Panc1 (cell line): ENCODE measurements at places on chromosomes 2 and 18. TPM values are rescaled to one million over a fixed set of nuclear protein-coding genes. Genes with fewer than 3 reads are reported as not detected.

- no peaks in the 10 kb centered on the region for H3K27me3 ChIP-seq
- peaks cover 13% of the 10 kb centered on the region for H3K36me3 ChIP-seq
- no peak overlapping the region for H3K4me3 ChIP-seq
- DNase-seq: no peak
Measured at GRCh38 chr18:9206421-9206820, 69.8 kb downstream of the ANKRD12 start.

- H3K4me1 ChIP-seq: no peaks in the 10 kb centered on the region
- H3K27me3 ChIP-seq: 0 out of 2 replicates have a peak, but pooled peaks cover 2% of the 10 kb centered on the region
- H3K27ac ChIP-seq: no peak overlapping the region
- no peaks in the 10 kb centered on the region for H3K36me3 ChIP-seq
- no peak for DNase-seq
- no peak overlapping the region for H3K4me3 ChIP-seq
Measured at GRCh38 chr2:106358081-106358480, 110.1 kb downstream of the RGPD3 start.

DNA sequence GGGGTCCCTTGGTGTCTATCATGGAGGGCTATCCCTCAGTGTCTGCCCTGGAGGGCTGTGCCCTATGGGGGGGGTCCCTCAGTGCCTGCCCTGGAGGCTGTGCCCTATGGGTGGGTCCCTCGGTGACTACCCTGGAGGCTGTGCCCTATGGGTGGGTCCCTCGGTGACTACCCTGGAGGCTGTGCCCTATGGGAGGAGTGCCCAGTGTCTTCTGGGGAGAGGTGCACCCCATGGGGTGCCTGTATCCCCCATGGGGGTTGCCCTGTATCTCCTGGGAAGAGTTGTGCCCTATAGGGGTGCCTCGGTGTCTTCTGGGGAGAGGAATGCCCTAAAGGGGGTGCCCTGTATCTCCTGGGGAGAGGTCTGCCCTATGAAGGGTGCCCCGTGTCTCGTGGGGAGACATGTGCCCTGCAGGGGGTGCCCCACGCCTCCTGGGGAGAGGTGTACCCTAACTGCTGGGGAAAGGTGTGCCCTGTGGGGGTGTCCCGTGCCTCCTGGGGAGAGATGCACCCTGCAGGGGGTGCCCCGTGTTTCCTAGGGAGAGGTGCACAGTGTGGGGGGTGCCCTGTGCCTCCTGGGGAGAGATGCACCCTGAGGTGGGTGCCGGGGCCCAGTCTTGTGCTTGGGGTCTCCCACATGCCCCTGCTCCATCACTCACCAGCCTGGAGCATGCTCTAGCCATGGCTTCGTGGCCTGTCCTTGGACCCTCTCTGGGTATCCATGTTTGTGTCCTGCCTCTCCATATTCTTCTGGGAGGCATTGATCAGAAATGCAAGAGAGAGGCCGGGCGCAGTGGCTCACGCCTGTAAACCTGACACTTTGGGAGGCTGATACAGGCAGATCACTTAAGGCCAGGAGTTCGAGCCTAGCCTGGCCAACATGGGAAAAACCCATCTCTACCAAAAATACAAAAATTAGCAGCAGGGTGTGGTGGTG is 215.6 kb downstream of the HDAC4 start:
- no peak overlapping the region for H3K4me3 ChIP-seq
- no peaks in the 10 kb centered on the region for H3K27me3 ChIP-seq
- H3K36me3 ChIP-seq: no peaks in the 10 kb centered on the region
- H3K4me1 ChIP-seq: no peaks in the 10 kb centered on the region
- no peak for DNase-seq

GRCh38 chr2:203915256-203915655 is 21.3 kb upstream of the ICOS start:
- no peak overlapping the region for H3K27ac ChIP-seq
- 0 out of 2 replicates have a peak, but pooled peaks cover 3% of the 10 kb centered on the region for H3K27me3 ChIP-seq
- no peak for DNase-seq
- H3K4me3 ChIP-seq: no peak overlapping the region
- no peaks in the 10 kb centered on the region for H3K4me1 ChIP-seq

- H3K27ac ChIP-seq: peak overlapping the region; percentile 90
- no peak for DNase-seq
- no peaks in the 10 kb centered on the region for H3K27me3 ChIP-seq
- H3K4me3 ChIP-seq: peak overlapping the region; percentile 94
Measured at GRCh38 chr18:21599585-21600525, 649 bp downstream of the ESCO1 start.

DNA sequence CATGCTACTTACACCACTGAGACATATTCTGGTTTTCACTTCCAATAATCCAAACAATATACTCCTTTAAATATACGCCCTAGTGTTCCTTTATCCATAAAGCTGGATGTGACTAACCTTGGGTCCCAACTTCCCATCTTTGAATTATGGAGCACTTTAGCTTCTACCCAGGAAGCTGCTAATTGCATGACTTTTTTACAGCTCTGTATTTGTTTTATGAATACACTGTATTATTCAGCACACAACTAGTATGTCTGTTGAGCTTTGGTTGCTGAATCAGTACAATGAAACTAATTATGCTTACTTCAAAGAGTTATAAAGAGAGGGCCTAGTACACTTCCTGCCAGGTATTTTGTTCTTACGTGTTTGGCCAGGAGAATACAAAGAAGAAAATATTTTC is 118.5 kb downstream of the BAZ2B start:
- H3K4me1 ChIP-seq: no peaks in the 10 kb centered on the region
- no peak for DNase-seq
- H3K36me3 ChIP-seq: no peaks in the 10 kb centered on the region

DNA sequence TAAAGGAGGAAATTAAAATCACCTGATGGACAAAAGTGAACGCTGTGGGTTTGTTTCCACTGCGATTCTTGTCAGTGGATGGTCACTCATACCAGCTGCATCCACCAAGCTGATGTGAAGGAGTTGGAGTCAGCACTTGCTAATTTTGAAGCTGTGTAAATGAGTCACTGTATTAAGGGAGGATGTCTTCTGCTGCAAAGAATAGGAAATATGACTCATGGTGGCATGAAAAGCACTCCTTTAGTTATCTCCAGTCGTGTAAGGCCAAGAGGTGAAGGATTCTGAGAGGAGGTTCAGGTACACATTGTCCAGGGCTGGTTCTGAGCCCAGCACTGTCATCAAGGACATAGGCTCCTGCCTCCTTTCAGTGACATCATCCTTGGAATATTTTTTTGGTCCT is 71.7 kb upstream of the SKOR2 start:
- no peak for DNase-seq
- H3K36me3 ChIP-seq: no peaks in the 10 kb centered on the region
- no peak overlapping the region for H3K4me3 ChIP-seq
- no peaks in the 10 kb centered on the region for H3K27me3 ChIP-seq
- H3K4me1 ChIP-seq: no peaks in the 10 kb centered on the region

- H3K27me3 ChIP-seq: no peaks in the 10 kb centered on the region
- peaks cover 47% of the 10 kb centered on the region for H3K36me3 ChIP-seq
- no peaks in the 10 kb centered on the region for H3K4me1 ChIP-seq
- DNase-seq: no peak
- H3K4me3 ChIP-seq: no peak overlapping the region
Measured at GRCh38 chr2:201704536-201704935, 6.1 kb upstream of the MPP4 start.

- H3K27me3 ChIP-seq: no peaks in the 10 kb centered on the region
- H3K4me1 ChIP-seq: no peaks in the 10 kb centered on the region; the same call in 1 of the 2 replicates
- peak overlapping the region; percentile 70 for H3K4me3 ChIP-seq
- no peak for DNase-seq
- H3K36me3 ChIP-seq: no peaks in the 10 kb centered on the region
- peak overlapping the region; percentile 65 for H3K27ac ChIP-seq
Measured at GRCh38 chr18:63970809-63971205, 926 bp downstream of the SERPINB8 start.

DNA sequence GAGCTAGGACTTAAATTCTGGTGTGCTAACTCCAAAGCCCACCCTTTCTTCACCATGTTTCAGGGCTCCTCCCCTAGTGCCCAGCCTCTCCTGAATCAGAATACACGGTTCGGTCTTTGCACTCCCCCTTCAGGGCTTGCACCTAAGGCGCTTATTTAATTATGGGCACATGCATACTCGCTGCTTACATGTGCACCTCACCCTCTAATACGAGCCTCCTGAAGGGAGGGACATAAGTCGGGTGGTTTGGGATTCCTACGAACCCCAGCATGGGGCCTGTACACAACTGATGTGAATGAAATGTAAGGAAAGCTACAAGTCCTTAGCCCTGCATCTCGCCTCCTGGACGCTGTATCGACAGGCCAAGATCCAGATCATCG is 435 bp downstream of the IFT172 start:
- no peaks in the 10 kb centered on the region for H3K36me3 ChIP-seq
- no peak for DNase-seq
- H3K27ac ChIP-seq: peak overlapping the region; percentile 65
- H3K27me3 ChIP-seq: no peaks in the 10 kb centered on the region
- peaks cover 7% of the 10 kb centered on the region; the same call in 1 of the 2 replicates for H3K4me1 ChIP-seq
- peak overlapping the region; percentile 81 for H3K4me3 ChIP-seq

GRCh38 chr2:230956827-230957755 is 32.0 kb upstream of the GPR55 start:
- H3K4me1 ChIP-seq: no peaks in the 10 kb centered on the region
- peaks cover 21% of the 10 kb centered on the region for H3K27me3 ChIP-seq
- no peaks in the 10 kb centered on the region for H3K36me3 ChIP-seq
- DNase-seq: no peak
- no peak overlapping the region for H3K27ac ChIP-seq

GRCh38 chr18:65091744-65092329 is 659.0 kb upstream of the CDH7 start:
- no peak overlapping the region for H3K27ac ChIP-seq
- H3K27me3 ChIP-seq: no peaks in the 10 kb centered on the region
- DNase-seq: peak; percentile 22

- no peak overlapping the region for H3K4me3 ChIP-seq
- DNase-seq: no peak
- H3K36me3 ChIP-seq: no peaks in the 10 kb centered on the region
- H3K4me1 ChIP-seq: no peaks in the 10 kb centered on the region
- no peak overlapping the region for H3K27ac ChIP-seq
Measured at GRCh38 chr2:125168442-125168841, 1143.4 kb downstream of the CNTNAP5 start.

GRCh38 chr18:63078471-63078870 is 241.1 kb downstream of the BCL2 start:
- no peaks in the 10 kb centered on the region for H3K4me1 ChIP-seq
- H3K27ac ChIP-seq: no peak overlapping the region
- H3K36me3 ChIP-seq: no peaks in the 10 kb centered on the region

DNA sequence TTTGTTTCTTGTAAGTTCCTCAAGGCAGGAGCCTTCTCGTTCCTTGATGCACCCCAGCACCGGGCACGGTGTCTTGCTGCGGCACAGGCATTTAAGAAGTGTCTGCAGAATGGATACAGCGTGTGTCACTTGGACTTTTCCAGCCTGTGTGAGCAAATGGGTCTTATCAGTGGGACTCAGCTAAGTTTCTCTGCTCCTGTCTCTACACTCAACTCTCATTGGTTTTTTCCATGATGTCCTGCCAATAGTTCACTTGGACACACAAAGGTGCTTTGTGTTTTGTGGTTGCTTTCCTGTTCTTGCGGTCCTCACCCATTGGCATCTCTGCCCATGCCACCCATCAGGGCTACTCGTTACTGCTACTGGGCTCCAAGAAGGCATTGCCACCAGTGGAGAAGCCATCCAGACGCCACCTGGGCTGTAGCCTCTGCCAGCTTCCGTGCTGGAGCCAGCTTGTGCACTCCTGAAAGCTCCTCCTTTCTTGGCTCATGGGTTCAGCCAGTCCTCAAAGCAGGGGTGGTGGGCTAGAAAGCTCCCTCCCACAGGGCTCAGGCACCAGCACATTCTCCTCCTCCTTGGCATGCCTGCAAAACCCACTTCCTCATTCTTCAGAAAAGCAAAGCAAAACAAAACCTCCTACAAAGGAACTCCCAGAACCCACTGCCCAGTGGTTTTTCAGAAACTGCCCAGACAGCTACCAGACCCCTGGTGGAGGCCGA is 41.4 kb downstream of the IL1R2 start:
- H3K27ac ChIP-seq: no peak overlapping the region
- no peaks in the 10 kb centered on the region for H3K36me3 ChIP-seq
- no peak for DNase-seq
- H3K4me1 ChIP-seq: no peaks in the 10 kb centered on the region
- no peak overlapping the region for H3K4me3 ChIP-seq

- no peaks in the 10 kb centered on the region for H3K27me3 ChIP-seq
- H3K4me1 ChIP-seq: no peaks in the 10 kb centered on the region
- H3K36me3 ChIP-seq: no peaks in the 10 kb centered on the region
- H3K27ac ChIP-seq: no peak overlapping the region
Measured at GRCh38 chr2:67516899-67517530, 119.9 kb downstream of the ETAA1 start.

DNA sequence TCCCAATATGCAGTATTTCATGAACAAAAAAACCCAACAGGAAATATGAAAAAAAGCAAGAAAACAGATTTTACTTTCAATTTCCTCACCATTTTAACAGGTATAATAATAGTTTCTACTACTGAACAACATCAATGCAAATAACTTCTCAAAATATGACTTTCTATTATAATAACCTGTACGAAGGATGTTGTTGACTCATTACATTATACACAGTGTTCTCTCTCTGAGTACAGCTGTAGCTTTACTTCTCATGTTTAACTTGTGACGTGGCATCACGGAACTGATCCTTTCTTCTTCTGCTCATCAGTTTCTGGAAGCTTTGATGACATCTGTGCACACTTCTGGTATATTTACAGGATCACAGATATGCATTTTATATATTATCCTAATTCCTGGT is 40.0 kb downstream of the FAM228A start:
- no peak overlapping the region for H3K27ac ChIP-seq
- H3K4me1 ChIP-seq: no peaks in the 10 kb centered on the region
- H3K27me3 ChIP-seq: no peaks in the 10 kb centered on the region

DNA sequence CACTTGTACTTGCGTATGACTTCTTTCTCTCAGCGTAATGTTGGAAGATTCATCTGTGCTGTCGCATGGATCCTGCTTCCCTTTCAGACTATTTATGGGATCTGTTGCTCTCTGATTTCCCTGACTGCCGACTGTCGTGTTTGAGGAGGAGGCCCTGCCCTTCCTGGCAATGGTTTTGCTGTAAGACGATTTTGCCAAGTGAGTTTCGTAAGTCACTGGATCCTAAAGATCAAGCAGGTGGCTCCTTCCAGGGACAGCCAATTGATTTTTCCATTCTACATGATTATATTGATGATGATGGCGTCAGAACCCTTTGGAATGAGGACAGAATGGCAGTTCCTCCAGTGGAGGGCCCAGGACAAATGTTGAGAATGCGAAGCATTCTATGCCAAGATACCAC is 8.7 kb upstream of the B3GNT2 start:
- H3K27ac ChIP-seq: no peak overlapping the region
- H3K4me3 ChIP-seq: no peak overlapping the region

GRCh38 chr2:219418155-219419011 is at the start of gene DES:
Gene DES (plus strand): TSS chr2:219418377. CDS start chr2:219418463, 86 bp downstream.
- H3K4me1 ChIP-seq: no peaks in the 10 kb centered on the region
- H3K36me3 ChIP-seq: no peaks in the 10 kb centered on the region
- no peak within 1 kb of the TSS for H3K4me3 ChIP-seq
- no peak within 1 kb of the TSS for H3K27ac ChIP-seq
- H3K27me3 ChIP-seq: no peaks in the 10 kb centered on the region
- DNase-seq: no peak

GRCh38 chr18:73296686-73297085 is 428.9 kb upstream of the NETO1 start:
- no peaks in the 10 kb centered on the region for H3K4me1 ChIP-seq
- no peak overlapping the region for H3K4me3 ChIP-seq
- no peak for DNase-seq
- no peaks in the 10 kb centered on the region for H3K27me3 ChIP-seq
- H3K27ac ChIP-seq: no peak overlapping the region
- no peaks in the 10 kb centered on the region for H3K36me3 ChIP-seq

The SOX11 gene
- not detected for total RNA-seq

The THSD7B gene
- not detected for total RNA-seq

The VAMP8 gene
- total RNA-seq: 93.2 TPM

The POTEI gene
- 0.92 TPM for total RNA-seq

The SLC9A4 gene
- total RNA-seq: not detected

The HOXD11 gene
- 0.49 TPM for total RNA-seq

The MC4R gene
- not detected for total RNA-seq

The CDH7 gene
- total RNA-seq: not detected

The TLK1 gene
- 92.9 TPM for total RNA-seq

The CCDC74A gene
- total RNA-seq: 29.9 TPM
